Neural progenitor cell (in vitro differentiated cells): ENCODE measurements at places on chromosomes 5 and 9.

DNA sequence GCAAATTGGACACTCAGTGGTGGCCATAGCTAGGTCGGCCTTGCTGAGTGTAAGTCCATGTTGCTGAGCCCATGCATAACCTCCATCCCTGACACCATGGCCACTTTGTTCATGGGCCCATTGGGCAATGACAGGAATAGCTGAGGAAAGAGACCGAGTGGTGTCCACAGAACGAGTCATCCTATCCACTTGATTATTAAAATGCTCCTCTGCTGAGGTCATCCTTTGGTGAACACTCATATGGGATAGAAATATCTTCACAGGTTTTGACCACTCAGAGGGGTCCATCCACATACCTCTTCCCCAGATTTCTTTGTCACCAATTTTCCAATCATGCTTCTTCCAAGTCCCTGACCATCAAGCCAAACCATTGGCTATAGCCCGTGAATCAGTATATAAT is 63.6 kb downstream of the PPIC start:
- DNase-seq = no peak

DNA sequence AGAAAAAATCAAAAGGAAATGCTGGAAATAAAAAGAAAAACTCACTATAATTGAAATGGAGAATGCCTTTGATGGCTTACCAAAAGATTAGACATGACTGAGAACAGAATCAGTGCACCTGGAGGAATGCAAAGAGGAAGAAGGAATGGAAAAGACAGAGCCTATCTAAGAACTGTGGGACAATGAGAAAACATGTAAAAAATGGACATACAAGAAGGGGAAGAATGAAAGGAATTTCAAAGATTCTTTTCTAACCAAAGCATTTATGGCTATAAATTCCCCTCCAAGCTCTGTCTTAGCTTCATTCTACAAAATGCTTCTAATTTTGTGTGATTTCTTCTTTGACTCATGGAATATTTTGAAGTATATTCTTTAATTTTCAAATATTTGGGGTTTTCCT is 47.5 kb upstream of the CLK4 start:
- DNase-seq = no peak

DNA sequence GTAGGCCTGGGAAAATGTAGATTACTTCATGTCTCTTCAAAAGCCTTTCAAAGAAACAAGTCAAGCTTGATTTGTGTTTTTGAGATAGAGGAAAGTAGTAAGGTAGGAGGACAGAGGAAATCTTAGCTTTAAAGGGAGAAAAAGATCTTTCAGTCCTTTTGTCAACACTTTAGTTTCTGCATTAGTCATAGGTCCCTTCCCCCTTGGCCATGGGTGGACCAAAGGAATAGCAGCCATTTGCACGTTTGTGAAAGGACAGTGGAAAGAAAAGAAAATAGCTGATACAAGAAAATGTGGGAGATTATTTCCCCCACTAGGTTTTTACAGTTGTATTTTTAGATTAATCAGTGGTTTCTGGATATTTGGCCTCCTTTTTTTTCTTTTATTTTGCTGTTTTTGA is 121.9 kb upstream of the GRHPR start:
- no peak for DNase-seq

GRCh38 chr5:157069949-157070348 is 11.0 kb upstream of the HAVCR1 start:
- DNase-seq = no peak

DNA sequence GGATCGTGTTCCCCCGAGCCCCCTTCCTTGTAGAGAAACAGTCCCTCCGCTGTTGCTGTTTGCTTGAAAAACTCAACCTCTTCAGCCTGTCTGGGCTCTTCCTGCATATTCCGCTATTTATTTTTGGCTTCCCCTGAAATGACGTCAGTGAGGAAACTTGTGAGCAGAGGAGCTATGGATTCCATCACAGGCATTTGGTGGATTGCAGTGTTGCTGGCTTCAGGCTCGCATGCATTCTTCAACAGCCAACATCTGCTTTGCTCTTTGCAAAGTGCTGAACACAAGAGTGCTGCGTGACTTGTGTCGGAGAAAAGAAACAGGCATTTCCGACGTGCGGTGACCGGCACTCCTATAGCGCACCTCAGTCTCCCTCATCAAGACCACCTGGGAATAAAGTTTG is 232.7 kb downstream of the RFK start:
- no peak for DNase-seq

DNA sequence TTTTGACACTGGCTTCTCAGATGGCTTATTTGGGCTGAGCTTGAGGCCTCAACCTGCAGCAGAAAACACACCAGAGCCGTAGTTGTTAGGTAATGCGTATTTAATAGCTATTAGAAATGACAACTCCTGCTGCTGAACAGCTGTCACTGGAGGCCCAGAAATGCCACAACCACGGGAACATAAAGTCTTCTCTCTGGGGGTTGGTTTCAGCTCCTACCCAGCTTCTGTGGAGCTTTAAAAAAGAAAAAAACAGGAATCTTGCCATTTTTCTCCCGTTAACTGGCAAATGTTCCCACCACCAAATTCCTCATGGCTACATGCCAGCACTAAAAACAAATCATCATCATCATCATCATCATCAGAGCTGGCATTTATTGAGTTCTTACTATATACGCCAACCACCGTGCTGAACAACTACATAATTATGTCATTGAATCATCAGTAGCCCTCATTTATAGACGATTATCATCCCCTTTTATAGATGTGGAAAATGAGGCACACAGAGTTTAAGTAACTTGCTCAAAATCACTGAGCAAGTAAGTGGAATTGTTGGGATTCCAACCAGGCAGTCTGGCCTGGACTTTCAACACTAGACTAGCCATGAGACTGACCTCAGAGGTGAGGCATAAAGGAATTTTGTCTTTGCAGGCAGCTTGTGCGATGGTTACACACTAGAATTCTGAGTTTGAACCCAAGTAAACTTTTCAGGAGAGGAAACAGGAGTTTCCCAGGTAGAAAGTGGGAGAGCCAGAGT is 185.3 kb upstream of the WWC1 start:
- DNase-seq = no peak

GRCh38 chr9:37187713-37188439 is 67.5 kb downstream of the ZCCHC7 start:
- DNase-seq = no peak

DNA sequence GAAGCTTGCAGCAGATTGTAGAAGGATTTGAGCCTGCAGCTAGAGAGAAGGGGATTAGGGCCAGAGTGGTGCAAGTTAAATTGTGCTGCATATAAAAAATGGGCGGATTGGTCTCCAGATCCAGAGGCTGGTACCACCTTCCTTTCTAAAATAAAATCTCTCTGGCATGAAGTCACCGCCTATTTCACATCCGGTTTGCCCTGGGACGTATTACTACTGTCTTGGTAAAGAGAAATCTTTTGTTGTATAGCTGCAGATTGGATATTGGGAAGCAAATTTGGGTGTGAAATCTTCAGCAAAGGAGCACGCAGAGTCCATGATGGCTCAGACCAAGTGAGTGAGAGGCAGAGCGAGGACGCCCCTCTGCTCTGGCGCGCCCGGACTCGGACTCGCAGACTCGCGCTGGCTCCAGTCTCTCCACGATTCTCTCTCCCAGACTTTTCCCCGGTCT is at the start of gene GABRA1:
GABRA1 (plus strand) TSS at position 180 of the 451 bp plus-strand sequence. CDS start 2,691 bp downstream, outside the sequence.
- DNase-seq = peak; percentile 73

GRCh38 chr5:33184367-33184766 is 256.4 kb upstream of the TARS1 start:
- DNase-seq = no peak

GRCh38 chr5:124093658-124094057 is 581.7 kb downstream of the CSNK1G3 start:
- DNase-seq = no peak

DNA sequence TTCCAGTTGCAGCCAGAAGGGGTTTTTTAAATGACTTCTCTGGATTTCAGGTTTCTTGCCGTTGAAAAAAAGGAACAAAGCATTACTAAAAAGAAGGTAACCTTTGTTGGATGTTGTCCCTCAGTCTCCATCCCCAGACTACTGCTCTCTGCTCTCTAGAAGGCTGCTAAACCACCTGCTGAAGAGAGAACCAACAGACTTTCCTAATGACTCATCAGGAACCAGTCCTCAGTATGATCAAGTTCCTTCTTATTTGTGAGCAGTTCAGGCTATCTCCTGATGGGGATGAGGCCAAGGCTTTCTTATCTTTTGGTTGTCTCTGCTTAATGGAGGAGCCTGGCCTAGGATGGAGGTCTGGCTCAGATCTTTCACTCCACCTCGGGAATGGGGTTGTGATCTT is 4.1 kb downstream of the KIF4B start:
- DNase-seq = no peak

- no peak for DNase-seq
Measured at GRCh38 chr9:70811638-70812037, 309.8 kb downstream of the TRPM3 start.

- no peak for DNase-seq
Measured at GRCh38 chr5:178695556-178695955, 34.9 kb downstream of the ZNF354A start.

GRCh38 chr5:176543428-176544182 is 5.5 kb upstream of the CDHR2 start:
- peak; percentile 67 for DNase-seq

GRCh38 chr5:170397059-170397458 is 7.9 kb upstream of the KCNMB1 start:
- DNase-seq = peak; percentile 42

DNA sequence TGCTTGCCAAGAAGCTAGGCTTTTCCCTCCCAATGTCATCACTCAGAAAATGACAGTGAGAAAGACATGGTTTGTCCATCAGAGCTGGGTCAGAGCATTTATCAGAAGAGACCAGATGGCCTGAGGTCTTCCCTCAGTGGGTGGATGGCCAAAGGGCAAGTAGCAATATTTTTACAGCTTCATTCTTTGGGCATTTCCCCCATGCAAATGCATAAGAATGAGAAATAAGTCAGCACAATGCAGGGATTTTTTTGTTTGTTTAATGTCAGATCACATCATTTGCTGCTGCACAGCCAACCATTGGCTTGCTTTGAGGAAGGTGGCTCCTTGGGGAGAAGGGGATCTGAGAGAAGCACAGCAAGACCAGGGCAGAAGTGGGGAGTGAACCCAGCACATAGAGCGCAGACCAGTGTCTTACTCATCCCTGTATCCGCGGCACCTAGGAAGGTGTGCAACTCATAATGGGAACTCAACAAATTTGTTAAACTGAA is 209.6 kb downstream of the SEMA6A start:
- DNase-seq = no peak

GRCh38 chr9:34262971-34263370 is 66.1 kb downstream of the KIF24 start:
- DNase-seq = no peak

DNA sequence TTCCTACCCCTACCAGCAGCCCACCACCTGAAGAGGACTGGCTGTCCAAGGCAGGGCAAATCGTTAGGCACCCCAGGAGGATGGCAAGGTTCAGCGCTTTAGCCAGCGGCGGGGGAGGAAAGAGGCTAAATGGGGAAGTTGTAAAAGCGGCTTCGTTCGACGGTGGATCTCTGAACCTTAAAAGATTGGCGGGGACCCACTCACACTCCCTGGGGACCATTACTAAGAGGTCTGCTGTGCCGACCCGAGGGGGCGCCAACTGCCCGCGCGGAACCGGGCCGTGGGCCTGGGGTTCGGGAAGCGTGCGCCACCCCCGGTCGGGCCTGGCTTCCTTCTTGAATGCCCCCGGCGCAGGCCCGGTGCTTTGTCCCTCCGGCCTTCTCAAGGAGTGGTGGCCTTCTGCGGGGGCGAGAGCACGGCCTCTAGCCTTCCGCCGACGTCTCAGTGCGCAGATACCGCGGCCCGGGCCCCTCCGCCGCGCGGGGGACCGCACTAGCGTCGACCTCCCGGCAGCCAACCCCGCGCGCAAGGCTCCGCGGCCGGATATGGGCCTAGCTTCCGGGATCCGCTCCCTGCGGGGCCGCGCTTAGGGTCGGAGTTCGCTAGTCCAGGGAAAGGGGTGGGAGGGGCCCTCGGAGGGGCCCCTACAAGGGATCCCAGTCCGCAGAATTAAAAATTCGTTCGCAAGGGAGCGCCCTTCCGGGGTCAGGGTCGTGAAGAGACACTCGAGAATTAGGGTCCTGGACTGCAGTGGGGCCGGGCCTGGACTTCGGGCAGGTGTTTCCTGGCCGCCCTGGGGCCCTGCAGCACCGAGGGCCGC is 10.5 kb downstream of the NR2F1-AS1 start:
- DNase-seq = peak; percentile 67

GRCh38 chr5:130955041-130955440 is 210.0 kb downstream of the HINT1 start:
- DNase-seq = no peak

DNA sequence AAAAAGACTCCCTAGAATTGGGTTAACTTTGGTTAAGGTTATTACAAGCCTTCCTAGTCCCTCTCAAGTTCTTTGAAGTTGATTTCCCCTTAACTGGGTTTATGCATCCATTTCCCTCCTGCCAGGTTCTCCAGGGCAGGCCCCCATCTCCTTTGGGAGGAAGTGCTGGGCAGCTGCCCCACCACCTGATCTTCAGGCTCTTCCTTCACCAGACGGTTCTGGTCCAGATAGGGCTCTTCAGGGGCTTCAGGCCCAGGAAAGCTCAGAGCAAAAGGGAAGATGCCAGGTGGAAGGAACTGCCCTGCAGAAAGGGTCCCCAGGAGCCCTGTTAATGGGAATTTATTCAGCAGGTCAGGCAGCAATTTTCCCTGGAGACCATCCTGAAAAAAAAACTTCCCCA is 2.1 kb downstream of the SMIM32 start:
- DNase-seq = no peak

DNA sequence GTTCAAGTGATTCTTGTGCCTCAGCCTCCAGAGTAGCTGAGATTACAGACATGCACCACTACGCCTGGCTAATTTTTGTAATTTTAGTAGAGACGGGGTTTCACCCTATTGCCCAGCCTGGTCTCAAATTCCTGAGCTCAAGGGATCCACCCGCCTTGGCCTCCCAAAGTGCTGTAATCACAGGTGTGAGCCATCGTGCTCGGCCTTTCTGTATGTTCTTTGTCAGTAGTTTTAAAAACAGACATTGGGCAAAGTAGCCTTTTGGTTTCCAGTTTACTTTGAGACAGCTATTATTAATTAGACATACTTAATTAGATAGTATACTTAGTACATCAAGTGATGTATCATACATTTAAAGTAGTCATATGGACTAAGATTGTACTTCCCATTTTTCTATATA is 45.2 kb downstream of the RBM27 start:
- DNase-seq = no peak

DNA sequence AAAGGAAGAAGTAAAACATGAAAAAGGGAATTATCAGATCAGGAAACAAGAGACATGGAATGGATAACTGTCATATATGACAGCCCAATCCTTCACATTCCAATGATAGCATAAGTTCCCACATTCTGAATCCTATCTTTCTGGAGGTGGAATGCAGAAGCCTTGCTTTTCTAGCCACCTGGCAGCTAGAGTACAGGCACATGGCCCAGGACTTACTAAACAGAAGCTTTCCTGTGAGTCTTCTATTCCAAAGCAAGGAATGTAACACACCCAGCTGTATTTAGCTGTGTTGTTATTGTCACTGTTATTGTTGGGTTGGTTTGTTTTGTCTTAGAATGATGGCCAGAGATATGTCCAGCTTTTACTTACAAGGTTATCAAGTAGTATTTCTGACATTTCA is 780.5 kb upstream of the ZNF608 start:
- DNase-seq = no peak

GRCh38 chr9:8450810-8451545 is 651.4 kb upstream of the DMAC1 start:
- DNase-seq = no peak
